ENCODE measurements at places on chromosomes 7 and 10. TPM values are rescaled to one million over a fixed set of nuclear protein-coding genes. Genes with fewer than 3 reads are reported as not detected.

GRCh38 chr7:7122701-7123281, 59.6 kb upstream of the C1GALT1 start:
- no peak for DNase-seq

GRCh38 chr10:127044186-127044585, 139.0 kb downstream of the DOCK1 start:
- no peak for DNase-seq

DNA sequence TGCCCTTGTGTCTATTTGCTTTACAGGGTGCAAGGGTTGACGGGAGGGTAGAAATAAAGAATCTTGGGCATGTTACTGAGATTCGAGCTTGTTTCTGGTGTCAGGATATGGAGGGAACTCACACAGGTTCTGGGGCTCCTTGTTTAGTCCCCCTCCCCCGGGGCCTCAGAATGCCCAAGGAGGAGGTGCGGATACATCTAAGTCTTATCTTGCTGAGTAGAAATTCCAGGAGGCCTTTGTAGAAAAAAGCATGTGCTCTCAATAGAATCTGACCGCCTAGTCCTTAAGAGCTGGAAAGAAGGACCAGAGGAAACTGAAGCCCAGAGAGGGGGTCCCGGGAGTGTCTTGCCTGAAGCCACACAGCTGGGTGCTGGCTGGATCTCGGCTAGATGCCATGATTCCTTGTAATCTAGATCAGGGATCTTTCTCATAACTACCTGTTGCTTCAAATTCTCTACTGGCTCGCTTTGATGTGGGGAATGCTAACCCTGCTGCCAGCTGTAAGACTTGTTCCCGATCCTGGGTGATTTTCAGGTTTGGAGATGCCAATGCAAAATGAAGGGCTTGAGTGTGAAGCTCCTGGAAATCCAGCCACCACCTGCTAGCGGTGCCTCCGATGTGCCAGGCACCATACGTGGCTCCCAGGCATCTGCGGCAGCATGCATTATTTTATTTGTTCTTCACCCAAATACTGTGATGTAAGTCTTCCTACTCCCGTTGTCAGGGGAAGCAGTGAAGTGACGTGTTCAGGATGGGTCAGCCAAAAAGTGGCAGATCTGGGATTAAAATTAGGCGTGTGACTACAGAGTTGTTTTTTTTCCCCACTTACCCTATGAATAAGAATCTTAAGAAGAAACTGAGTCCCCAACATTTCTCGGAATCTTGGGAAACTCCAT, 226.0 kb downstream of the TCF7L2 start:
- no peak for DNase-seq

DNA sequence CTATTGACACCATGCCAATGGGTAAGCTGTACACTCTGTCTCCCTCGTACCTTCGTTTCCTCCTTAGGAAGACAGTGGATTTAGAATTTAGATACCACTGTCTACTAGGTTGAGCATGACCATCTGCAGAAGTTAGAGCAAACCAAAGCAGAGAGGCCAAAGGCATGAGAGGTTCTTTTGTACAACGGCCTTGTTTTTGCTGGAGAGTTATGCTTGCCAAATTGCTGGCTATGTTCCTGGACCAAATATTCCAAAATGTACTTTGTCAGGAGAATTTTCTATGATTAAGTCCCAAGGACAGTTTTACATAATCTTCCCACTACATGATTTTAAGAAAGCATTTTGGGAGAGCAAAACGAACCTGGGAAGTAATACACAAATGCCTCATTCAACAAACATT, 47.9 kb upstream of the PLCE1 start:
- no peak for DNase-seq

The VSTM2A gene
- not detected for total RNA-seq

The SUV39H2 gene
- 42.9 TPM for total RNA-seq

- DNase-seq, result no peak
These were observed 48.2 kb downstream of the ST8SIA6 start for GRCh38 chr10:17406036-17406834.
